ENCODE measurements at places on chromosomes 1 and 21.

GRCh38 chr1:161038523-161039153 lies at the start of gene TSTD1:
TSTD1 (minus strand) TSS chr1:161038964; CDS start chr1:161038889, 75 bp downstream.
- peak; percentile 72 for DNase-seq

- DNase-seq, result no peak
Observed at GRCh38 chr1:240500647-240501046, 111.3 kb downstream of the GREM2 start.

DNA sequence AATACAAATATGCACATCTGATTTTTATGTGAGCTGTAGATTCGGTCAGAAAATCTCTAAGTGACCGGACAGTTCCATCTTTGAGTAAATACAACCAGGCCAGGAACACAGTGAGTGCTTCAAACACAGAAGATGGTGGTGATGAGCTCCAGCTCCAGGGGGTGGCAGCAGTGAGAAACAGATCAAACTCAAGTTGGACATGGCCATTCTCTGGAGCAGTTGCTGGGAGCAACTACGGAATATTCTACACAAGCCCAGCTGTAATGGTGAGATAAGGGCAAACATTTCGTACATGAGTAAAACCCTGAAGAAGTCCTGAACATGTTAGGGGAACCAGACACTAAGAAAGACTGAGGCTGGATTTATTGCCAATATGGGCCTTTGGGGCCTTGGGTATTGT lies 100.7 kb downstream of the BARHL2 start:
- DNase-seq, result no peak

- DNase-seq, result no peak
Observed at GRCh38 chr1:41493117-41493536, 8.6 kb upstream of the EDN2 start.

All from activated CD4-positive, alpha-beta T cell treated with anti-CD3 and anti-CD28 coated beads for 24 hours (primary cell).